ENCODE measurements at places on chromosomes 6 and 20.

- DNase-seq: no peak
Measured at GRCh38 chr20:40741507-40742106, 52.6 kb upstream of the MAFB start.

GRCh38 chr6:116255246-116255800, 1.4 kb upstream of the TSPYL4 start:
- DNase-seq: no peak

DNA sequence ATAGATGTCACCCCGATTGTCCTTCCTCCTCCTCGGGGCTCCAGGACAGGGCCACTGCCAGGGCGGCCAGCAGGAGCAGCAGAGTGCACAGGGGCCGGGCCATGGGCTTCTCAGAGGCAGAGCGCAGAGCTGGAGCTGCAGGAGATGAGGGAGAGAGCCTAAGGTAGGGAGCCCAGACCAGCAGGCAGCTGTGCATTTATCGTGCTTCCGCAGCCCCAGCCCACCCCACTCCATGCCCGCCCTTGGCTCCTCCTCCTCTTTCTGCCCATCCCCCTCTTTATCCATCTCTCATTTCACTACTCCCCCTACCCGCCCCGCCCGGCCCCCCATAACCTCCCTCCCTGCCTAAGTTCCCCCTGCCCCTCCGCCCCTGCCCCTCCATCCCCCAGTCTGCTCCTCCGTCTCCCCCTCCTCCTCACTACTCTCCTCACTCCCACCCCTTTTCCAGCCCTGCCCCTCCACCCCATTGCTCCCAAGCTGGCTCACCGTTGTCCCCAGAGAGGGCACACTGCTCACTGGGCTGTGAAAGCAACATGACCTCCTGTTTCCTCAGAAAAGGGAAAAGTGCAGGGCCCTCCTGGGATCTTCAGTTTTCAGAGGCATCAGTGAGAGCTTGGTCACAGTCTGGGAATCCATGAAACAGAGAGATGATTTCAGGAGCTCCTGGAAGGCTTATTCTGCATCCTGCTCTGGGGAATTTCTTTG, 25.5 kb upstream of the CST1 start:
- DNase-seq: no peak

- no peak for DNase-seq
Measured at GRCh38 chr20:8796088-8796660, 272.7 kb upstream of the PLCB4 start.

- DNase-seq: no peak
Measured at GRCh38 chr6:111737065-111737521, 131.4 kb upstream of the TRAF3IP2 start.

- DNase-seq: no peak
Measured at GRCh38 chr20:5786930-5787795, 37.0 kb downstream of the SHLD1 start.

GRCh38 chr6:138529478-138529877, 30.2 kb upstream of the NHSL1 start:
- no peak for DNase-seq

- DNase-seq: no peak
Measured at GRCh38 chr6:167996424-167997199, 859 bp upstream of the KIF25 start.

DNA sequence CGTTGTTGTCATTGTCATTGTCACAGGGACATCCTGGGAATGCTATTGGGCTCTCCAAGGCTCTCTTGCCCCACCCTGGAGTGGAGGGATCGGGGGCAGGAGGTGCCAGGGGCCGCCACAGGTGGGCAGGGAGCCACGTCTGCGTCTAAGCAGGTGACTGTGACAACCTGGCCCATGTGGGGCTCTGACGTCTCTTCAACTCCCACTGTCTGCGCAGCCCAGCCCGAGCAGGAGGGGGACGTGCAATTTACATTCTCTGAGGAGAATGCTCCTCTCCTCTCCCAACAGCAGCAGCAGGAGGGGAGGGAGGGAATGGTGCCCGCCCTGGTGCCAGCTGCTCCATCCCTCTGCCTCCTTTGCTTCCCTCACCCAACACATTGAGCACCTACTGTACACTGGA, 50.1 kb downstream of the GRM4 start:
- no peak for DNase-seq

DNA sequence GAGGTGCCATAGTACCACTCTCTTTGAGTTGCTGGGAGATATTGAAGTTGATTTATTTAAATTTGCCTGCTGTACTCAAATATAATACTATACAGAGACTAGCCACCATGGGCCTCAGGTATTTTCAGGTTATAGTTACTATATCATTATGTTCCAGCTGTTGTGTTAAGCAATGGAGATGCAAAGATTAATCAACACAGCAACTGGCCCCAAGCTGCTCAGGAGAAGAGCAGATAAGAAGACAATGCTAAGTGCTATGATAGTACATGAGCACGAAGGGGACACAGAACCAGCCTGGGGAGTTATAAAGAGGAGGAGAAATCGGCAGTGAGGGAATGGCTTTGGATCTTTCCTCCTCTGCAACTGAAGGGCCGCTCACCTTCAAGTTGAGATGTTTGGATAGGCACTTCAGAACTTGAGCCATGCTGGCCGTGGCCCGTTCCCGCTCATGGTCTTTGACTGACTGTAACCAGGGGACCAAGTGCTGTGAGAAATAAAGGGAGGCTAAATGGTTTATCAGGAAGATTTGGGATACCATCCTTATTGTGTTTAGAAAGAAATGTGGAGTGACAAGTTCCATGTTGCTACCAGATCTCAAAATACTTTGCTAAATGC, 24.3 kb upstream of the RPN2 start:
- DNase-seq: no peak
